ENCODE measurements at places on chromosomes 2 and 18.

DNA sequence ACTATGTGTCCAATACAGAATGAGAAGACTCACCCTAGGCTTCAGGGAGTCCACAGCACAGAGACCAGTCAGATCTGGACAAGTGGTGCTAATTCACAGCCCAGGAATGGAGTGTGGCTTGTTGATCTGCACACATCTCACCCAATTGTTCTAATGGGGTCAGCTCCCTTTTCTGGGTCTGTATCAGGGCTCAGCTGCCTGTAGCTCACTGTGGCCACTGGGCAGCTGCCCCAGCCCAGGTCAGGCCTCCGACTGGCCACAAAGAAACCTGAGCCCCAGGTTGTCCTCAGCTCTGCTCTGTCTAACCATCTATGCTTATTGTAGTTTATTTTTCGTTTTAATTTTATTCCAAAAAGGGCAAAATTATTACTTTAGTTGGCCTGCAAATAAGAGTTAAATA is 202.3 kb upstream of the RAB6C start:
- DNase-seq: no peak

GRCh38 chr2:142131010-142131669 is at the start of gene LRP1B:
Gene LRP1B, minus strand, starts transcription at chr2:142131016. Its CDS starts 287 bp downstream, at chr2:142130729.
- no peak for DNase-seq

- DNase-seq: no peak
Observed at GRCh38 chr2:175036582-175037018, 31.4 kb upstream of the CHN1 start.

GRCh38 chr18:52341608-52342381 is 1.8 kb downstream of the DCC start:
- DNase-seq: no peak

DNA sequence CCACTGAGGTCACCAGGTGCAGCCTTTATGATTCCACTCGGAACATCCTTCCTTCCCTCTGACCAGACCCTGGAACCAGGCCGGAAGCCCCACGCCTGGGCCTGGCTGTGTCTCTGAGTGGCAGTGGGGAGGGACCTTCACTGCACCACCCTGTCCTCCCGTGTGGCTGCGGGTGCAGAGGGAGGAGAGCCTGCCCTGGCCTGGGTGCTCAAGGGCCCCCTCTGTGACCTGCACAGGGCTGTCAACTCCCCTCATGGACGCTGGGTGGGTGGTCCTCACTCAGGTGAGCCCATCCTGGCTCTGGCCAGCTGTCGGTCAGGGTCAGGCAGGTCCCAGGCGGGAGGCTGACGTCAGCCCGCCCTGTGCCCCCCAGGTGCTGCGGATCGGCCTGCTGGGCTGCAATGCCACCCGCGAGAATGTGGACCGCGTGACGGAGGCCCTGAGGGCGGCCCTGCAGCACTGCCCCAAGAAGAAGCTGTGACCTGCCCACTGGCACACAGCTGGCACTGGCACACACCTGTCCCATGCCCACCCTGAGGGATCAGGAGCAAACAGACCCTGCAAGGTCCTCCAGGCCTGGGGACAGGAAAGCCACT is 9.8 kb downstream of the AGXT start:
- no peak for DNase-seq

GRCh38 chr2:200337621-200338020 is 31.1 kb downstream of the SPATS2L start:
- DNase-seq: no peak

- DNase-seq: no peak
Observed at GRCh38 chr2:119455066-119455718, 23.5 kb downstream of the TMEM37 start.

GRCh38 chr2:131034122-131035051 is 58.9 kb downstream of the FAM168B start:
- no peak for DNase-seq

Data from stimulated activated naive CD4-positive, alpha-beta T cell treated with Interleukin-2 at 50 U/mL for 16 hours (primary cell).